ENCODE measurements at places on chromosomes 3 and 15.
A peak's percentile ranks its signal among the peaks of the same experiment; 100 is the strongest.

DNA sequence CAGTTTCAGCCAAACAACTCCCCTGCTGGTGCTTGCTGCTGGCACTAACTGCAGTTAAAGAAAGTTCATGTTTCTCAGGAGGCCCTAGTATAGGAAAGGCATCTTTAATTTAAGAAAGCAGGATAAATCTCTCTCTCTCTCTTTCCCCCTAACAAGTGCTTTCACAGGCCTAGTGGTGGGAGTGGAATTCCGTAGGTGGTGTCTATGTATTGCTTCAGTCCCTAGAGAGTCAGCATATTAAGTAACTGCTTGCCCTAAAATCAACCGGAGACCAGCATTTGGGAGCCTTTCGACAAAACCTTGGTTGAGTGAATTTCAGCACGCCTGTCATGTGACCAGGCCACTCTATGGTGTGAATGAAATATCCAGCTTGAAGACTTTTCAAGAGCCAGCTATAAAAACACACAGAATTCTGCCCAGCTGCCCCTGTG is 169.2 kb upstream of the TGFBR2 start:
- H3K27me3 ChIP-seq, result no peaks in the 10 kb centered on the region
- no peak for DNase-seq
- H3K4me1 ChIP-seq, result no peaks in the 10 kb centered on the region
- H3K27ac ChIP-seq, result no peak overlapping the region
- no peaks in the 10 kb centered on the region for H3K36me3 ChIP-seq

DNA sequence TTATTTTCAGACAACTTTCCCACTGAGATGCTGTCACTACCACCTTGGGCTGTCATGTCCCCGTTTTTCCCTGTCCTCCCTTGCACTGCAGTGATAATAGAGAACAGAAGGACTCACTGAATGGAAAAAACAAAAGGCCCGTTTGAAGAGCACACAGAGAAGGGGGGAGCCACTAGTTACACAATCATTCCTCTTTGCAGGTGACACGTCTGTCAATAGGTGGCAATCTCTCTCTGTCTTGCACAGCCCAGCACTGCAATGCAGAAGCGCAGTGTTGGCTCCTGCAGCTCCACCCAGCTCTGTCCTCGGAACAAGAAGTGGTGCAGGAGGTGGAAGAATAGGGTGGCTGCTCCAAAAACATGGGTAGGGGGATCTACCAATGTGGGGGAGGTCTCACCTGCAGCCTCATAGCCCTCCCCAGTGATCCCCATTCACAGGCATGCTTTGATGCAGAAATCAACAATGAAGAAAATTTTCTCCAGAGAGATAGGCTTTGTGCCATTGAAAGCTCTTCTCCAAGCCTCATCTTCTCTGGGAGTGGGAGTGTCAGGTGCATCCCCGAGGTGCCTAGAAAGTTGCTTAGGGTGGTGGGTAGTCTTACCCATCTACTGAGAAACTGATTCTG is 31.8 kb downstream of the FSTL1 start:
- H3K4me3 ChIP-seq, result no peak overlapping the region
- H3K36me3 ChIP-seq, result no peaks in the 10 kb centered on the region
- peaks cover 4% of the 10 kb centered on the region for H3K4me1 ChIP-seq
- DNase-seq, result peak; percentile 75
- no peaks in the 10 kb centered on the region for H3K27me3 ChIP-seq

- H3K36me3 ChIP-seq, result no peaks in the 10 kb centered on the region
- H3K27me3 ChIP-seq, result no peaks in the 10 kb centered on the region
- no peak overlapping the region for H3K4me3 ChIP-seq
- no peaks in the 10 kb centered on the region for H3K4me1 ChIP-seq
- H3K27ac ChIP-seq, result no peak overlapping the region
Measured at GRCh38 chr3:167120828-167121227, 259.3 kb downstream of the ZBBX start.

DNA sequence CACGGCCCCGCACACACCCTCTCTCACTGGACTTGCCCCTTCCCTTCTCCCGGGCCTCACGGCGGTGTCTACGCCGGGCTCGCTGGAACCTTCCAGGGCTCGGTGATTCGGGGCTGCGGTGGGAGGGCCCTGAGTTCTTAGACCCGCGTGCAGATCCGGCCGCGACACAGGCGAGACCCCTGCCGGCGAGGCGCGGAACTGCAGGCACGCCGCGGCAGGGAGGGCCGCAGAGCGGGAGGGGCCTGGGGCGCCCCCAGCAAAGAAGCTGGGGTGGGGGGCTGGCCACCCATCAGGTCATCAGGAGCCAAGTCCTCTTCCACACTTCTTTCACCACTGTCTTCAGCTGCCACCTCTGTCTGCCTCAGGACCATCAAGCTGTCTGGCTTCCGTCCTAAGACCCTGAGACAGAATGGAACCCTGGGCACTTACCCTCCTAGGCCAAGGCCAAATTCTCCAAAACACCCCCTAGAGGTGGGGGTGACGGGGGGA is 164.5 kb downstream of the XXYLT1 start:
- peak; percentile 65 for DNase-seq
- H3K27me3 ChIP-seq, result no peaks in the 10 kb centered on the region
- no peaks in the 10 kb centered on the region for H3K36me3 ChIP-seq
- H3K27ac ChIP-seq, result peak overlapping the region; percentile 91
- peak overlapping the region; percentile 15 for H3K4me3 ChIP-seq

GRCh38 chr3:66706890-66707289 is 206.1 kb upstream of the LRIG1 start:
- H3K4me1 ChIP-seq, result no peaks in the 10 kb centered on the region
- H3K4me3 ChIP-seq, result no peak overlapping the region
- H3K27me3 ChIP-seq, result no peaks in the 10 kb centered on the region
- no peaks in the 10 kb centered on the region for H3K36me3 ChIP-seq
- H3K27ac ChIP-seq, result no peak overlapping the region

All from large intestine (tissue), 12 donors.